ENCODE measurements at places on chromosomes 16 and 17. TPM values are rescaled to one million over a fixed set of nuclear protein-coding genes. Genes with fewer than 3 reads are reported as not detected.

The PLEKHG4 gene
- total RNA-seq, result 0.98 TPM

The PAQR4 gene
- 14.8 TPM for total RNA-seq

The VASN gene
- total RNA-seq, result 2.5 TPM

The KCNJ18 gene
- not detected for total RNA-seq

The ADAD2 gene
- total RNA-seq, result not detected

The CDH11 gene
- total RNA-seq, result 149 TPM

The CACNG4 gene
- 44.0 TPM for total RNA-seq

The CD300E gene
- under 0.01 TPM for total RNA-seq

The PRCD gene
- total RNA-seq, result 2.0 TPM

The TBC1D26 gene
- total RNA-seq, result 1.2 TPM

The IL17C gene
- not detected for total RNA-seq

The DHRS7C gene
- not detected for total RNA-seq

The B3GNT9 gene
- total RNA-seq, result 0.98 TPM

The LRRC37A gene
- 3.0 TPM for total RNA-seq

The CACNG3 gene
- total RNA-seq, result 5.2 TPM

The SLC9A5 gene
- total RNA-seq, result 1.2 TPM

The MYH2 gene
- under 0.01 TPM for total RNA-seq

The ZNF287 gene
- total RNA-seq, result 19.4 TPM

The FBXW10 gene
- total RNA-seq, result 0.25 TPM

The C17orf113 gene
- total RNA-seq, result 2.5 TPM

The CSH1 gene
- total RNA-seq, result not detected

The TP53TG3 gene
- total RNA-seq, result not detected

The TBC1D3K gene
- not detected for total RNA-seq

The TSNAXIP1 gene
- 3.0 TPM for total RNA-seq

The CLEC18B gene
- total RNA-seq, result 1.5 TPM

The GJC1 gene
- total RNA-seq, result 69.1 TPM

The DNAH2 gene
- 0.74 TPM for total RNA-seq

The CX3CL1 gene
- 4.4 TPM for total RNA-seq

The TBC1D3H gene
- total RNA-seq, result not detected

The RSL1D1 gene
- total RNA-seq, result 43.0 TPM

The CCL22 gene
- not detected for total RNA-seq

The ABCC12 gene
- 0.25 TPM for total RNA-seq

The ST6GALNAC2 gene
- not detected for total RNA-seq

The ZNF469 gene
- total RNA-seq, result 0.74 TPM

The FNDC8 gene
- total RNA-seq, result not detected

The ARHGAP23 gene
- 82.4 TPM for total RNA-seq

The NOL3 gene
- 4.2 TPM for total RNA-seq

The MYH3 gene
- total RNA-seq, result 0.25 TPM

The CCL13 gene
- total RNA-seq, result 0.74 TPM

The RNF112 gene
- 21.6 TPM for total RNA-seq

The CAVIN1 gene
- 6.4 TPM for total RNA-seq

The GPR179 gene
- total RNA-seq, result 0.74 TPM

The TEKT1 gene
- total RNA-seq, result 2.0 TPM

The ARHGAP44 gene
- 14.8 TPM for total RNA-seq

The DHRS13 gene
- total RNA-seq, result 20.4 TPM

The TBC1D16 gene
- 20.9 TPM for total RNA-seq

The KRT36 gene
- not detected for total RNA-seq

The NT5M gene
- 4.7 TPM for total RNA-seq

The TBX4 gene
- total RNA-seq, result not detected

The TCAP gene
- total RNA-seq, result 1.5 TPM

The OGFOD3 gene
- total RNA-seq, result 10.1 TPM

The ACAP1 gene
- total RNA-seq, result 0.25 TPM

The ALOX12B gene
- not detected for total RNA-seq

The CFAP97D1 gene
- total RNA-seq, result not detected
